ENCODE measurements at places on chromosomes 7 and 10.

- DNase-seq: no peak
Measured at GRCh38 chr7:4702961-4703512, 20.9 kb downstream of the FOXK1 start.

DNA sequence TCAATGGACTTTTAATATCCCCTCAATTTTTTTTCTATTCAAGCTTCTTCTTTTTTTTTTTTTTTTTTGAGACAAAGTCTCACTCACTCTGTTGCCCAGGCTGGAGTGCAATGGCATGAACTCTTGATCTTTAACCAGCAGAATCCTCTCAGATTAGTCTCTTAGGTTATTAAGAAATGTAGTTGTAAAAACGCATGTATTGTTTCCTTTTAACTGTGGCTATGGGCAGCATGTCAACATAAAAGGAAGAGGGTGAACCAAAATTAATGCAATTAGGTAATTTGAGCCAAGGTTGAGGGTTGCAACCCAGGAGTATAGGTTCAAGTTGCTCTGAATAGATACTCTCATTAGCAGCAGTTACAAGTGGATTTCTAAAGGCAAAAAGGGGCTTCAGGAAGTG lies 4.3 kb upstream of the GSTO1 start:
- DNase-seq: no peak

DNA sequence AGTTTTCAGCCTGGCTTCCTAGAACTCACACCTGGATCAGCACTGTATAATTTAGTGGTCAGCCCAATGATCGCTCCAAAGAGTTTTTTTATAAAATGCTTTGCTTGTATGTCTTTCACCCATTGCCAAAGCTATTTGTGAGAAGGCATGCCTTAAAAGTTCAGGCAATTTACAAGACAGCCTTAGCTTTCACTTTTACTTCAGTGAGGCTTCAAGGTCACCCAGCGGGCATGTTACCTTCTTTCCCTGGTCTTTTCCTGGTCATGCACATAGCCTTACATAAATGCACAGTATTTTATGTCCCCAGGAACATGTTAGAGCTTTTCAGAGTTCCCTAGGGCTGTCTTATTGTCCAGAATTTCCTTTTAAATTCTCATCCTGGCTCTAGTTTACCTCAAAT lies 179.9 kb upstream of the TMEM72 start:
- DNase-seq: no peak

- no peak for DNase-seq
Measured at GRCh38 chr10:44234483-44234875, 150.4 kb downstream of the CXCL12 start.

GRCh38 chr7:24214670-24215069 lies 69.3 kb upstream of the NPY start:
- DNase-seq: no peak

DNA sequence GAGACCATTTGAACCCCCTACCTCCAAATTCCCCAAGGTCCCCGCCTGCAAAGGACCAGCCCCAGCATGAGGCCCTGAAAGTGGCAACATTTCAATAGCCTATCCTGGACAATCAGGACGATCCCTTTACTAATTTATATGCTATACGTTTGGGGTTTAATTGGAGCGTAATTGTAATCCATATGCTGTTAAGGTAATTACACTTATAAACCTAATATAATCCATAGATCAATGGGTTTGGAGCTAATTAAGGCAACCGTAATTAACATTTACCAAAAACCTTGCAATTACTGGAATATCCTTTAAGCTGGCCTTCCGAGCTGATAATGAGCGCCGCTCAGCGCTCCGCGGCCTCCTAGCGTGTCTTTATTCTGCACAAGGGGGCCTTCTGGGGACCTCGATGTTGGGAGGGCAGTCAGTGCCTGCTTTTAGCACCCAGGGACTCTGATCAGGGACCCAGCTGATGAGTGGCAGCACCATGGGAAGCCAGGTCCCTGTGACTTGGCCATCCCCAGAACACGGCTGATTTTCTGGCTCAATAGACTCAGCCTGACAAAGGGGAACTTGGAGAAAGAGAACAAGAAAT lies 91.2 kb downstream of the LHPP start:
- no peak for DNase-seq

DNA sequence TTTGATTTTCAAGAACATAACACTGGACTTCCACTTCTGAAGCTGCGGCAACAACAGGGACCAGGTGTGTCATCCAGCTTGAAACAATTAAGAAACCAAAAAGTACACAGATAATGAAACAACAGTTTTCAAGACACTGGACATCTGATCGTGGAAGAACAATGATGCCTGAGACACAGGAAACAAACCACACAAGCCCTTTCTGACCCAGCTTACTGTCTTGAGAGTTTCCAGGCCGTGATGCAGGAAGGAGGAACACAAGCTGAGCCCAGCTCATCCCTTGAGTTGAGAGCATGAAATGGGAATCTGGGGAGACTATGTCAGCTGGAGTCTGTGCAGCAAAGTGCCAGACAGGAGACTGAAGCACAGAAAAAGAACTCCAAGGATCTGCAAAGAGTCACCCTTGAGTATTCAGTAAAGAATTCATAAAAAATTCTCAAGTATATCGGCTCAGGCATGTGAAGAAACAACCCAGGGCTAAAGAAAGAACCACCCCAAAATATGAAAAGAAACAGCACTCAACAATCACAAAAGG lies 91.6 kb downstream of the RNF32 start:
- DNase-seq: no peak

DNA sequence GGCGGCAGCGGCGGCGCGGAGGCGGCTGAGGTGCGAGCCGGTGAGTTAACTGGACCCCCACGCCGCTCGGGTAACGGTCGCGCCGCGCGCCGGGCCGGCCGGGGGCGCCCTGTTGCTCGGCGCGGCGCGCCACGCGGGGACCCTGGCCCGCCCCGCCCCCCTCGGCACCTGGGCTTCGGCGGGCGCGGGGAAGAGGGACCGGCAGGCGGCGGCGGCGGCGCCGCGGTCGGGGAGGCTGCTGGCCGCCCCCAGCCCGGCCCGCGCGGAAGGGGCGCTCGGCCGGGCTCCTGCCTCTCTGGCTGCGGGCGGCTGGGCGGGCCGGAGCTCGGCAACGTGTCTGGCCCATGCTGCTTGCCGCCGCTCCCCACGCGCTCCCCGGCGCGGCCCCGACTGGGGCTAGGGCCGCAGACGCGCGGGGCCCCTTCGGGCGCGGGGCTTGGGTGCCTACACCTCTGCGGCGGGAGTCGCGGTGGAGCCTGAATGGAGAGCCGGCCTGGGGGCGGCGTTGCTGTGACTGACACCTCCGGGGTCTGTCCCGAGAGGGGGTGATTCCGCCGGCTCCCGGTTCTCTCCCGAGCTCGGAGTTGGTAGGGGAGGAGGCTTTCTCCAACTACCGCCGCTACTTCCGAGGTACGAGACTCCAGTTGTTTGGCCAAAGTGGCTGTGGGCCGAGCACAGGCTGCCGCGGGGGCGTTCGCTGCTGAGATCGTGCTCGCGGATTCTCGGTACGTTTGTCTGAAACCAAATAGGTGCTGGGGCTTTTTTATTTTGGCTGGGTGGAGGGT lies 494 bp downstream of the PALS2 start:
- DNase-seq: peak; percentile 34

GRCh38 chr10:26987851-26988250 lies 112.4 kb downstream of the ANKRD26 start:
- no peak for DNase-seq

GRCh38 chr7:138887872-138888656 lies 90.1 kb upstream of the ATP6V0A4 start:
- no peak for DNase-seq

DNA sequence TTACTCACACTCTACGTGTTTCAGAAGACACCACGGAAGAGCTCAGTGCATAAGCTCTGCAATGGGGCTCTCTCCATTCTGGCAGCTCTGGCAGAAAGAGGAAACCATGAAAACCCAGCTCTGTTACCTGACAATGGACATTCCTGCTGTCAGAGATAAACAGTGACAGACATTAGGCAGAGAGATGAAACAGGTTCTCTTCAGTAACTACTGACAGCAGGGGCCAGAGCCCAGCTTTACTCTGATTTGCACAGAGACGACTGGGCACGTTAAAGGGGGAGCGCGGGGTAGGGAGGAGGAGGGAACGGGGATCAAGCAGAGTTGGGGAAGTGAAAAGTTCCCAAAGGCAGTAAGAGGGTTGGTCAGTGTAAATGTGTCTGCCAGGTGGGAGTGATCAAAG lies 206.1 kb downstream of the RAMP3 start:
- DNase-seq: no peak

DNA sequence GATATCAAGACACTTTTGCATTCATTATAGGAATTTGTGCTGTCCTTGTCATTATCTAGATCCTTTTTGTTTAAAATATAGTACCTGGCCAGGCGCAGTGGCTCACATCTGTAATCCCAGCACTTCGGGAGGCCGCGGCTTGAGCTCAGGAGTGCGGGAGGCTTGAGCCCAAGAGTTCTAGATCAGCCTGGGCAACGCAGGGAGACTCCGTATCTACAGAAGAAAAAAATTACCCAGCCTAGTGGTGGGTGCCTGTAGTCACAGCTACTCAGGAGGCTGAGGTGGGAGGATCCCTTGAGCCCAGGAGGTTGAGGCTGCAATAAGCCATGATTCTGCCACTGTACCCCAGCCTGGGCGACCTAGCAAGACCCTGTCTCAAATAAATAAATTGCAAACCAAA lies 621 bp upstream of the MORN4 start:
- DNase-seq: peak; percentile 11

DNA sequence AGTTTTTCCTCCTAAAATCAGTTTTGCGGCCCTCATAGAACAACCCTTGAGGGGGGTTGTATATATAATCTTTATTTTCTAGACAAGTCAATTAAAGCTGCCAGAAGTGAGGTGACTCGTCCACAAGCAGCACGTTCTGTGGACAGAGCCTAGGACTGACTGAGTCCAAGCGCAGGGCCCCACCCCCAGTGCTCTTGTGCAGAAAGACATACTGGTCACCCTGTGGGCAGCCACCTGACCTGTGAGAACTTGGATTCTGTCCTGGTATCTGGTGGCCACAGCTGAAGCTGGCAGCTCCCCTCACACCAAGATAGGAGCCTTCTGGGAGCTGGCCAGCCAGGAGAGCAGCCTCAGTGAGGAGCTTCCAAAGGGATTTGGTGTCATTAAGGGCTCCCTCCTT lies 89.3 kb downstream of the GRK5 start:
- no peak for DNase-seq

GRCh38 chr10:27683226-27683625 lies 62.4 kb downstream of the MKX start:
- no peak for DNase-seq

- DNase-seq: no peak
Measured at GRCh38 chr10:105063796-105064195, 422.7 kb downstream of the SORCS3 start.

- DNase-seq: no peak
Measured at GRCh38 chr7:104133238-104133637, 74.6 kb downstream of the ORC5 start.

DNA sequence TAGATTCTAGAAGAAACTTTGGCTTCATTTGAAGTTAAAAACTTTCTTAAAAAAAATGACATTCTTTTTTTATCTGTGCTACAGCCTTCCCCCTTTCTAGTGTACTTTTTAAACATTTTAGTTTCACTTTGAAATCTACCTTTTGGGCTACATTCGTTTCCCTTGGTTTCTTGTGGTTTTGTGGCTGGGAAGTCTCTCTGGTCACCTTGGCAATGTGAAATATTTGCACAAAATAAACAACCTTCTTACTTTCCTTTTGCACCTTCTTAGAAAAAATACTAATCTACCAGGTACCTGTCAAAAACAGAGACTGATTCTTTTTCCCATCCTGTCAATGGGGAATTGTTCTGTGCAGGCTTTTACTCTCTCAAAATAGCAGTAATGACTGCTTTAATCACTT lies 350.2 kb downstream of the GATA3 start:
- peak; percentile 63 for DNase-seq

DNA sequence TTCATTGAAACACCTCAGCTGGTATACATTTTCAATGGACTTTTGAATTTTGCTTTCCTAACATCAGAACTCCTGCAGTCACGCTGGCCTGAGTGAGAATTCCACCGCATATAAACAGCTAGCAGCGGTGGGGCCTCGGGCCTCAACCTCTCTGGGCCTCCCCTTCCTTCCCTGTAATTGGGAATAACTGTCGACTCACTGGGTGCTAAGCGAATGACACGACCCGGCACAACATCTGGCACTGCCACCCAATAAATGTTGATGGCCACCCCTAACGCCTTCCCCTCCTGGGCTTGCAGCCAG lies 670 bp downstream of the RCC1L start:
- DNase-seq: no peak

GRCh38 chr7:38107486-38107893 lies 70.6 kb upstream of the STARD3NL start:
- DNase-seq: peak; percentile 42

- no peak for DNase-seq
Measured at GRCh38 chr10:6123532-6123931, 34.7 kb downstream of the RBM17 start.
